ENCODE measurements at places on chromosomes 1 and 21.

DNA sequence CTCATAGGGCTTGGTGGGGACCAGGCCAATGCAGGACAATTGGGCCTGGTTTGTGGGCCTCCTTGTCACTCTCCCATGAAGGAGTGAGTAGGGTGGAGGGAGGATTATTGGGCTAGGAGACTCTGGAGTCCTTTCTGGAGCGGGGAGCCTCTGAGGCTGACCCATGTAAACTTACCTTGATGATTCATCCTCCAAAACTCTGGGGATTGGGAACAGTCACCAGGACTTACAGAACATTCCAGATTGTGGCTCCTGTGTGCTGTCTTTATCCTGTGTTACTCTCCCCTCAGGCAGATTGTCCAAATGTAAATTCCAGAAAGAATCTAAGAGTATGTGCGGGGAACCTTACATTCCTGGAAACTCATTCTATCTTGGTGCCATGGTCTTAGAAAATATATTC lies 197.6 kb downstream of the CAMTA1 start:
- no peak for DNase-seq

GRCh38 chr1:163231385-163231784 lies 28.7 kb upstream of the RGS5 start:
- DNase-seq = no peak

DNA sequence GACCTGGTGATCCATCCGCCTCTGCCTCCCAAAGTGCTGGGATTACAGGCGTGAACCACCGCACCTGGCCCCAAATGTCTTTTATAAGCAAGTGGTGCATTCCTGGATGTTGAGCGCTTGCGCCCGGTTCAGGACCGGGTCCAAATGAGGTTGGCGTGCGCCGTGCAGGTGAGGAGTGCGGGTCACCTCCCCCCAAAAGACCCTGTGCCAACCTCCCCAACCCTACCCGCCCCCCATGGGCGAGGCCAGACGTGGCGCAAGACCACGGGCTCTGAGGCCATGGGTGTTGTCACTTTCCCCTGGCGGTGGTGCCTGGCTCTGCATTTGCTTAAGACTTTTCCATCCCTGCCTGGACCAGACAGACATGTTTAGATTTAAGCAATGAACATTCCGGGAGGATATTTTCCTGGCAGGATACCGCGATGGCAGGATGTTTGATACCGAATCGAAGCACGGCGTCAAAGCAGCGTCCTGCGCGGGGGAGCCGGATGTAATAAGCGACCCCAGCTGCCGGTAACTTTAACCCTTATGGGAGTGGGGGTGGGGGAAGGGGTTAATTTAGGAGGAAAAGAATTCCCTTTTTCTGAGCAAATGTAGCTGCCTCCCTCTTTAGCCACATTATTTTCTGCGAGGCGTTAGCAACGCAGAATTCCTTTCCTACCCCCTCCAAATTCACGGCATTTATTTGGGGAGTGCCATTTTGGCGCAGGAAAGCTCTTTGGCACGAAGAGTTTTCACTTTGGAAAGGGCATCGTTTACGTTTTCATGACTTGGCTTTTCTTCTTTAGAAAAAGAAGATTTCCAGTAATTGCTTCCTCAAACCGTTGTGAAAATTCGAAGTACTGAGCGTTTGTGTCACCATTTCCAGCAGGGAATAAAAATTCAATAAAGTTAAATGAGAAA lies 27.8 kb upstream of the RNF187 start:
- DNase-seq = no peak

- DNase-seq = no peak
Observed at GRCh38 chr1:94899756-94900155, 27.2 kb downstream of the CNN3 start.

DNA sequence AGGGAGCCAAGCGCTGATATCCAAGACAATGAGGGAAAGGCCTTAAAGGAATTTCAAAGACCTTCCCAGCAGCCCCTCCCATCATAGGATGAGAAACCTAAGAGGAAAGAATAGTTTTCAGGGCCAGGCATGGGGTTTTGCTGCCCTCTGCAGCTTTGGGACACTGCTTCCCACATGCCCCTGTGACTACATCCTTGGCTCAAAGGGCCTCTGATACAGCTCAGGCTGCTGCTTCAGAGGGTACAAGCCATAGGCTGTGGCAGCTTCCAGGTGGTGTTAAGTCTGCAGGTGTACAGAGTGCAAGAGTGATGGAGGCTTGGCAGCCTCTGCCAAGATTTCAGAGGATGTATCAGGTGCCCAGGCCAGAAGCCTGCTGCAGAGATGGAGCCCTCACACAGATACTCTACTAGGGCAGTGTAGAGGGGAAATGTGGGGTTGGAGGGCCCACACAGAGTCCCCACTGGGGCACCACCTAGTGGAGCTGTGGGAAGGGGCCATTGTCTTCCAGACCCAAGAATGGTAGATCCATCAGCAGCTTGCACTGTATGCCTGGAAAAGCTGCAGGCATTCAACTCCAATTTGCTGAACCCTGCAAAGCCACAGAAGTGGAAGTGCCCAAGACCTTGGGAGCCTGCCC lies 125.8 kb downstream of the SLC45A1 start:
- DNase-seq = no peak

- no peak for DNase-seq
Observed at GRCh38 chr1:31905681-31906080, 32.5 kb downstream of the PTP4A2 start.

GRCh38 chr1:30735124-30735523 lies 11.7 kb upstream of the MATN1 start:
- DNase-seq = no peak

GRCh38 chr1:232292239-232292638 lies 337.7 kb downstream of the SIPA1L2 start:
- DNase-seq = no peak

- no peak for DNase-seq
Observed at GRCh38 chr1:232457595-232457994, 172.3 kb downstream of the SIPA1L2 start.

Measured in mesothelial cell of epicardium (in vitro differentiated cells).